Stimulated activated CD8-positive, alpha-beta memory T cell treated with anti-CD3 and anti-CD28 coated beads, Interleukin-15, amount 100 ng/mL, for 48 hours (primary cell): ENCODE measurements at places on chromosomes 11 and 22.
A peak's percentile ranks its signal among the peaks of the same experiment; 100 is the strongest.

DNA sequence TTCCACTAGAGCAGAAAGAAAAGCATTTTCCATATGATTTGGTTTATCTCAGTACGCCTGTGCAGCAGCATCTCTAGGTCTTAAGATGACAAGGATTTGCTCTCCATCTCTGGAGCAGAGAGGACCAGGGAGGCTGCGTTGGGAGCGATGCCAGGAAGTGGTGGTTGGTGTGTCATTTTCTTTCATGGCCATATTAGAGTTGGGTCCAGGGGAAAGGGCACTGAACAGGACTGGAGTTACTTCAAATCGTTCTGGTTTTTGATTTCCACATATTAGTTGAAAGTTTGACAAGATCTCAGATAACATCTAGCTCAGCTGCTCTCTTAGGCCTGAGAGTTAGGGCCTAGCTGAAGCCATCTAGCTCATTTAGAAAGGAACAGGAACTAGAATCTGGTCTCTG, 157.7 kb downstream of the ADAMTS15 start:
- no peak for DNase-seq

- no peak for DNase-seq
Observed at GRCh38 chr11:130553306-130553705, 104.9 kb downstream of the ADAMTS15 start.

GRCh38 chr11:73409431-73409830, 33.2 kb downstream of the RELT start:
- DNase-seq = no peak

GRCh38 chr22:45818424-45819085, 146.9 kb downstream of the ATXN10 start:
- no peak for DNase-seq

DNA sequence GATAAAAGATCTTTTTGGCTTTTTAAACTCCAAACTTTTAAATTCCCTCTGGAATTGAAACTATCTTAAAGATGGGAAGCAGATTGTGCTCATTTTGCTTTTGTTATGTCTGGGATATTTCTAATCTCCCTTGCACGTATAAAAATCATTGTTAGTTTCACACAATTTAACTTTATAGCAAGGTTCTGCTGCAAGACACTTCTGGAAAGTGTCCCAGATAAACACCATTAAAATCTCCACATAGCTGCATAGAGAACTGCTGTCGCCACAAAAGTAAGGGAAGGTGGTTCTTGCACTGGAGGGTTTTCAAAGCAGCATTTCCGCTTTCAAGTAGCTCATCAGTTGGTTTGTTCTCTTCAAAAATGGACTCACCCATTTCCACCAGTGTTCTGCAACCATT, 11.8 kb downstream of the PTS start:
- no peak for DNase-seq

DNA sequence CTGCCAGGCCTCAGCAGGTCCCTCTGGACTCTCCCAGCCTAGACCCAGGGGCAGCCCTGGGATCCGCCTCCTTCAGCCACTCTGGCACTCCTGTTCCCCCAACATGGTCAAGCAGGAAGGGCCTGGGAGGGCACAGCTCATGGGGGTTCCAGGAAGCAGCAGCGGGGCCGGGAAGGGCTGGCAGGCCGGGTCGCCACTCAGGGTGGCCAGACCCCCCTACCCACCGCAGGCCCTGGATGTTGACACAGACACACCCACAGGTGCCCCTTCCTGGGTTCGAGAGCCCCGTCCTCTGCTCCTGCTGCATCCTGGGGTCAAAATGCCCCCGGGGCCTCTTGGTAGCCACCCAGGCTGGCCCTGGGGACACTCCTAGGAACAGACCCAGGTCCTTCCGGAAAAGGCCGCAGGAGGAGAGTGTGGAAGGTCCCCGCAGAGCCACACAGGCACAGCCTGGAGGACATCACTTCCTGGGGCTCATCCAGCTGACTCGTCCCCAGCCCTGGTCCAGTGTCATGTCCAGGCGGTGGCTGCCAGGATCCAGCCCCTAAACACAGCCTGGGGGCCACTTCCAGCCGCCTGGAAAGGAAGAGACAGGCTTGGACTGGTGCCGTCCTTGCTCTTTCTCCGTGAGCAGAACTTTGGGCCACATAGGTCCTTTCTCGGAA, 6.8 kb upstream of the PIM3 start:
- no peak for DNase-seq

DNA sequence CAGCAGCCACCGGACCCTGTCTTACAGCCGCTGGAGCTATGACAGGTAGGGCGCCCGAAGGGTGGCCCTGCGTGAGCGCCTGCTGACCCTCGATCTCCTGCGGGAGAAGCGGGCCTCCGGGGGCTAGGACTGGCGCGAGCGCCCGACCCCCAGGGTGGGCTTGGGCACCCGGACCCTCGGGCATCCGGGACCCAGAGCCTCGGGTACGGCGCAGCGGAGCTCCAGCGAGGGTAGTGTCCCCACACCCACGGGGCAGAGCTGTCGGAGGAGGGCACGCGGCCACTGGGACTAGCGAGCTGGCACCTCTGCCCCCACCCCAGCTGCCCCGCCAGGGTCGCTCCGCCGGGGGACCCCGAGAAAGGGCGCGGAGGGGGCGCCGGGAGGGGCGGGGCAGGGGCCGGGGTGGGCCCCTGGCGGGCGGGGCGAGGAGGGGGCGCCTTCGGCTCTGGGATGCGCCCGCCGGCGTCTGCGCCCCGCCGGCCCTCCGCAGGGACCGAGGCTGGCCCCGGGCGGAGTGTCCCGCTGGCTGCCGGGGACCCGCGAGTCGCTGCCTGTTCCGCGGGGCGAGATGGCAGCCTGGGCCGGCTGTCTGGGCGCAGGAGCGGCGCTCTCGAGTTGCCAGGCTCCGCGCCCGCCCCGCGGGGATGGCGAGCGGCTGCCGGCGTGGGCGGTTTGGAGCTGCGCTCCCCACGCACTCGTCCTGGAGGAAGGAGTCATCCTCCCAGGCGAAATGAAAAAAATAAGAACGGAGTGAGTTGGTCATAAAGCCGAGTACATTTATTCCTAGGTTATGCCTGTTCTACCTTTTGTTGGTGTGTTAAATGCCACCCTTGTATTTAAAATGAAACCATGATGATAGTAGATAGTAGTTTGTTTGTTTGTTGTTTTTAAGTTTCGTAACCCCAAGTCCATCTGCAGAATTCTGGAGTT, 32.4 kb downstream of the EIF3F start:
- peak; percentile 24 for DNase-seq

DNA sequence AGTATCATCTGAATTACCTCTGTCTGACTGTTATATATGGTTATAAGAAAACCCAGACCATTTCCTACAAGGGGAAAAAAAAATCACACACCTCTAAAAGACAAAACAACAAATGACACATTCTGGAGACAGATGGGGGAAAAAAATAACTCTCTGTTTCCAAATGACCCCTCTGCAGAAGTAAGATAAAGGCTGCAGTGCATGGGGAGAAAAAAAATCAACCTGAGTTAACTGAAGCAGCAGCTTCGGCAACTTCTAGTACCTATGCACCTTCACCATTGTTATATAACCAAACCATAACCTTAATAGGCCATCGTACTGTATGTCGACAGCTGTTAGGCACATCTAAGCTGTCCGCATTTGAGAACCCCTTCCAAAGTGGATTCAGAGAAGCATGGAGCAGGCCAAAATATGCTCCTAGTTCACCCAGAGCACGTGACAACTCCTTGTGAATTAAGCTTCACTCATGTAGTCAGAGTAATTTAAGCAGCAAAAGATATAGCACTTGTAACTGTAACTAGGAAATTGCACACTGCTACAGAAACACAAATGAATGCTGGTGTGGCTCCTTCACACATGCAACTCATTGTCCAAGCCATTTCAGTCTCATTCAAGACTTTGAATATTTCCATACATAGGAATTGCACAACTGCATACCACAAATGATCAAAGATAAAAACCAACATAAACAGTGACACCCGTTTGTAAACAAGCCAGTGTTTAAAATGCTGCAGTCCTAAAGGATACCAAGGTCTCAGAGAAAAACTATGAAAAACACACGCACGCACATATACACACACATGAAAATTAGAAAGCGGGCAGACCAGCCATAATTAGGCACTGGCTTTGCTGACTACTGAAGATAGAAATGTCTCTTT, 2.7 kb downstream of the SIK3 start:
- DNase-seq = no peak

- no peak for DNase-seq
Observed at GRCh38 chr11:35139722-35140282, 831 bp downstream of the CD44 start.
